Pancreas (tissue), 10 donors: ENCODE measurements at places on chromosomes 7 and 10.

DNA sequence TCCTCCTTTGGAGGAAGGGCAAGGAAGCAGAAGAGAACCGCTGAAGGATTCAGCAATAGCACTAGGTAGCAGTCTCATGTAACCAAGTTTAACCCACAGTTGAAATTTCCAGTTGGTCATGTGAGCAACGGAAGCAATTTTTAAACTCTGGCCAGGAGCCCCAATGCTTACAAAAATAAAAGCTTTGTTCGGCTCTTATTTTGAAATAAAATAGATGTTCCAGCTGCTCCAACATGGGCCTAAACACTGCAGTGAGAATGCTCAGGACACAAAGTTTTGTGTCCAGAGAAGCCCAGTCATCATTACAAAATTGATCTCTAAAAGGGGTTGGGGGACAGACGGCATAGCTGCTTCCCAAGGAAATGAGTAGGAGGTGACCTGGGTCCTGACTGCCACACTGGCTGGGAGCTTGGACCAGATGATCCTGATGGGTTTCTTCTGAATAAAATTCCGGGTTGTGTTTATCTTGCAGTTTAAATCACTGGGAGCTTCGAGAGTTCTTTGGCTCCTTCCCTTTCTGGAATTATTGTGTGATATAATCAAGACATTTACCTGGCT lies 452 bp upstream of the TMEM140 start:
- DNase-seq = peak; percentile 54

- no peak for DNase-seq
Measured at GRCh38 chr7:151056666-151057505, 811 bp downstream of the CDK5 start.

GRCh38 chr7:117562759-117563158 lies 82.9 kb downstream of the CFTR start:
- DNase-seq = no peak

- peak; percentile 67 for DNase-seq
Measured at GRCh38 chr7:107201795-107202450, 33.1 kb downstream of the HBP1 start.
